ENCODE measurements at places on chromosomes 4 and X. TPM values are rescaled to one million over a fixed set of nuclear protein-coding genes. Genes with fewer than 3 reads are reported as not detected.

SSX1 gene
- polyA plus RNA-seq, result not detected

HPGDS gene
- polyA plus RNA-seq, result 9.4 TPM

PCYT1B gene
- polyA plus RNA-seq, result 2.5 TPM

GRCh38 chrX:8586953-8587352 is 122.3 kb downstream of the VCX3B start:
- DNase-seq, result no peak

- no peak for DNase-seq
Observed at GRCh38 chr4:143653031-143653430, 47.4 kb downstream of the FREM3 start.

DNA sequence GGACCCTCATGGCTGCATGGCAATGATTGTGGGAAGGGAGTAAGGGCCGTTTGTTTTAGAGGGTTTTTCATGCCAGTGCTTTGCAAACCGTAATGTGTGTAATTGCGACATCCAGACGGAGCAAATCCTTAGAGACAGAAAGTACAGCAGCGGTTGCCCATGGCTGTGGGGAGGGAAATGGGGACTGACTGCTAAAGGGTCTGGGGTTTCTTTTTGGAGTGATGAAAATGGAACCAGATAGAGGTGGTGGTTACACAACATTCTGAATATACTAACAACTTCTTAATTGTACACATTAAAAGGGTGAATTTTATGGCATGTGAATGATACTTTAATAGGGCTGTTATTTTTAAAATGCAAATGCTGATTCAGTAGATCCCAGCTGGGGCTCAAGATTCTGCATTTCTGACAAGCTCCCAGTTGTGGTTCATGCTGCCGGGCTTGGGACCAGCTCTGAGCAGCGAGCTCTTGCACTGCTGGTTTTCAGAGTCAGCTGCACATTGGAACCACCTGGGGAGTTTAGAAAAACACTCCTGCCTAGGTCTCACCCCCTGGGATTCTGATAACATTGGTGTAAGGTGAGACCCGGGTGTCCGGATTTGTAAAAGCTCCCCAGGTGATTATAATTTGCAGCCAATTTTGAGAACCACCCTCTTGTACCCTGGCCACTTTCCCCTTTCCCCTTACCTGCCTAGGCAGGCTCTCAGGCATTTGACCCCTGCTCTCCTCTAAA is 47.7 kb downstream of the PRPS1 start:
- no peak for DNase-seq

Data from muscle of arm (tissue), 14 donors.